ENCODE measurements at places on chromosomes 5 and 9.

DNA sequence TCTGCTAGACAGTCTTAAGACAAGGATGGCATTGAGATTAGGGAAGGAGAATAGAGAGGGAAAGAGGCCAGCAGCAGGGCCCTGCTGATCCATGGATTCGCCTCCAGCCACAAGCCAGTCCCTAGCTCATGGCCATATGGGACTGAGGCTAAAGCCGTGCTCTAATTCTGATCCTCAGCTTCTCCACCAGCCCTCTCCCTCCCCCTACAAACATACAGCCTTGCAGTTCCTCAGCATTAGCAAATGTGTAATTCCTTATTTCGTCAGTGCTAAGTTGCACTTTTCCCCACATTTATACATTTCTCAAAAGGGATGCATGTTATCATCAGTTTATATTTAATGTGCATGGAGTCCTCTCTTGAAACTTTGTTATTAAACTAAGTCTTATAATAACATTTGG, 34.8 kb downstream of the ZNF462 start:
- DNase-seq: no peak

GRCh38 chr5:96616801-96617200, 45.4 kb upstream of the CAST start:
- DNase-seq: no peak

GRCh38 chr5:140207250-140207964, 32.4 kb downstream of the CYSTM1 start:
- no peak for DNase-seq

- no peak for DNase-seq
Observed at GRCh38 chr5:9878206-9878605, 248.1 kb upstream of the TAS2R1 start.

DNA sequence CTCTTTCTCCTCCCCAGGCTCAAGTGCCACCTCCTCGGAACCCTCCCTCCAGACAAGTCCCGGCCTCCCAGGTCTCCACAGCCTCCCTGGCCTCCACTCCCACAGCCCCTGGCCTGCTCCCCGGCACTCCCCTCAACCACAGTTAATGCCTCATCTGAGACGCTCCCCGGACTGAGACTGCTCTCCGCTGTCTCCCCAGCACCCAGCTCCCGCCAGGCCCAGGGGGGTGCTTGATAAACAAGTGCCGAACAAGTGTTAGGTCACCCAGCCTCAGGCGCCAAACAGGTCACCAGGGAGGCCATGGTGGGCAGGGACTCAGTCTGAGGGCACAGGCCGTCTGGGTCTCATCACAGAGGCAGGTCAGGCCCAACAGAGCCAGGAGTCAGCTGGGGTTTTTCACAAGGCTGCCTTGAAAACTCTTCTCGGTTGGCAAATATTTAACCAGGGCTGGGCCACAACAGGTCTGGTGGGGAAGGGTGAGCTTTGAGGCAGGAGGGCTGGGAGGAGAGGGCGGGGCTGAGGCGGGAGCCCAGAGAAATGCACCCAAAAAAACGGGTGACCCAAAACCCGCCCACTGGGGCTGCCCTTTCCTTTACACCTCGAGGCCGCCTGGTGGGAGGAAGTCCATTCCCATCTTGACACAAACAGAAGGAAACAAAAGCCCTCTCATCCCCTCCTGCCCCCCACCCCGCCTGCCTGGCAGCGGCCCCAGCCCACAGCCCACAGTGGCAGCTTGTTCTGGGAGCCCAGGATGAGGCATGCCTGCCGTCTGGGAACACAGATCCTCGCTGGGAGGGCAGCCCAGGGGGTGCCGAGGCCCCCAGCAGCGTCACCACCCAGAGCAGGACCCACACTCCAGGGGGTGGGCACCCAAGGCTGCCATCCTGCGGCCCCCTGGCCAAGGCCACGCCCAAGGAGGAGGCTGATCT, 66.6 kb upstream of the STXBP1 start:
- peak; percentile 77 for DNase-seq

- DNase-seq: no peak
Observed at GRCh38 chr9:90901933-90902332, 100.3 kb downstream of the SYK start.

DNA sequence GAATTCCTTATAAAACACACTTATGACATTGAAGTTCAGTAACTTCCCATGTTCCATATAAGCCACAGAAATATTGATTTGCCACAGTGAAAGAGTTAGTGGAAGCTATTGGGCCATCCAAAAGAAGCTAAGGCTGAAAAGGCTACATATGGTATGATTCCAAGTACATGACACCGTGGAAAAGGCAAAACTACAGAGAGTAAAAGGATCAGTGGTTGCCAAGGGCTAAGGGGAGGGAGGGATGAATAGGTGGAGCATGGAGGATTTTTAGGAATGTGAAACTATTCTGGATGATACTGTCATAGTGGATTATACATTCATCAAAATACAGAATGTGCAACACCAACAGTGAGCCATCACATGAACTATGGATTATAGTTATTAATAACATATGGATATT, 109.7 kb downstream of the F2RL2 start:
- DNase-seq: no peak

DNA sequence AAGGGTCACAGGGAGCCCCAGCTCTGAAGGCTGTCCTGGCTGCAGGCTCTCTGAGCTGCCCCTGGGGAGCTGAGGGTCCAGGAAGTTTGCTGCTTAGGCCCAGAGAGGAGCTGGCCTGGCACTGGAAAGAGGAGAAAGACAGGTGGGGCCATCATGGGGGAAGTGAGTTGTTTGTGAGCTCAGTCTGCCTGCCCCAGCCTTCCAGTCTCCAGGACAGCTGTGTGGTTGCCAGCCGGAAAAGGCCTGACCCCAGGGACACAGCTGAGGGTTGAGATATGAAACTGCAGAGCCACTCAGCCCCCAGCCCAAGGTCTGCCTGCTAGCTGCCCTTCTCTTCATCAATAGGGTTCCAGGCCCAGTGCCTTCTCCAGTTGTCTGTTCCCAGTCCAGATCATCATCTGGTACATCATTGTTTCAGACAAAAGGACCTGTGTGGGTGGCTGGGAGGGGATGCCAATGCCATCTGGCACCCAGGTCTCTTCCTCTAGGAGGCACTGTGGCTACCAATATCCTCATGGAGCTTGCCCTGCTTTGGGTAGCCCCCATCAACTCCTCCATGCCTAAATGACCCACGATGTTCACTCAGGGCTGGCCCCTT, 4.3 kb upstream of the DDX41 start:
- no peak for DNase-seq

- DNase-seq: no peak
Observed at GRCh38 chr9:97441729-97442128, 29.8 kb downstream of the TDRD7 start.

DNA sequence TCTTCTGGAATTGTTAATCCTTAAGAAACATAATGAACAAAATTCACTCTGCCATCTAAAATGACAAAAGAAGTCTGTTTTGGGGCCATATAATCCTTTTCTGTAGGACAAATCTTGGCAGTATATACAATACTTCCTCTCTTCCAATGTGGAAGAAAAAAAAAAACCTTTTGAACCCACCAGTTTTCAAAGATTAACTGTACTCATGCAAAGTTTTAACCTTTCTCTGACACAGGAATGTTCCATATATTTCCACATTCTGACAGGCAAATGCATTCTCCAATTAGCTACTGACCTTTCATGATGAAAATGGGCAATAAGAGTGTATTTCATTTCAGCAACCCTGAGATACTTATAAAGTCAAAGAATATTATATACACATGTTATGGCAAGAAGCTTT, 65.4 kb downstream of the RNF130 start:
- DNase-seq: no peak

- DNase-seq: no peak
Observed at GRCh38 chr5:581266-581665, 30.9 kb upstream of the CEP72 start.

GRCh38 chr9:99035313-99035712, 69.6 kb upstream of the TGFBR1 start:
- DNase-seq: no peak

- DNase-seq: no peak
Observed at GRCh38 chr9:124349267-124349666, 66.0 kb downstream of the PSMB7 start.

GRCh38 chr5:34833976-34834793, 4.8 kb upstream of the TTC23L start:
- no peak for DNase-seq

DNA sequence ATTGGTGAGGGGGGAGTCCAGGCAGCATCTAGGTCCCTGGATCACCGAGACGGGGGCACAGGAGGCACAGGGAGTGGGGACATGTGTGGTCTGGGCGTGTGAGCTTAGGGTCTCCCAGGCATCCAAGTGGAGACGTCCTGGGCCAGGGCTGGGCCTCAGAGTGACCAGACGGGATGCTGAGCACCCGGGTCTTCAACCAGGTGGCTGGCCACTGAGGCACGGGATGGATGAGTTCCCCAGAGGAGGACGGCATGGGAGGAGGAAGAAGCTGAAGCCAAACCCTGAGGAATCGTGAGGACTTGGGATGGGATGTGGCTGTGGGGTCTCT, 88.0 kb downstream of the LMX1B start:
- DNase-seq: no peak

GRCh38 chr5:34655354-34655991, 655 bp upstream of the RAI14 start:
- DNase-seq: peak; percentile 85
